ENCODE measurements at places on chromosomes 12 and 14.

- no peak for DNase-seq
Observed at GRCh38 chr12:15597125-15597830, 191.9 kb downstream of the EPS8 start.

DNA sequence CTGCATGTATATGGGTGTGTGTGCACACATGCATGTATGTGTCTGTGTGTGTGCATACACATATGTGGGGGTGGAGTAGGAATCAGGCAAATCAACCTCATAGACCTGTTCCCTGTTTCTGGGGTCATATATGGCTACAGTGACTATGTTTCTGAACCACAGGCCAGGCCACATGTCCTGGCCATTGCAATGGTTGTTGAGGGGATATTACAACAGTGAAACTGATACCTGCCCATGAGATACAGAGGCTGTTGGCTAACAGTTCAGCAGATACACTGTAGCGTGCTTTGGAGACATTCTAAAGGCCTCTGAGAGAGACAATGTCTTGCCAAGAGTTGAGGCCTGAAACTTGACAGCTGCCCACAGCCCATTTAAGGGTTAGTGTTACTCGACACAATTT, 47.3 kb upstream of the FOS start:
- DNase-seq: no peak

- no peak for DNase-seq
Observed at GRCh38 chr14:86852530-86852929, 1140.5 kb downstream of the GALC start.

GRCh38 chr12:56486694-56487093, 1.3 kb downstream of the GLS2 start:
- DNase-seq: no peak
